ENCODE measurements at places on chromosomes 2 and 18.

- no peak for DNase-seq
These were observed 4.9 kb downstream of the CYP26B1 start for GRCh38 chr2:72142570-72143440.

GRCh38 chr2:218168016-218168415, 1.3 kb upstream of the CXCR1 start:
- no peak for DNase-seq

DNA sequence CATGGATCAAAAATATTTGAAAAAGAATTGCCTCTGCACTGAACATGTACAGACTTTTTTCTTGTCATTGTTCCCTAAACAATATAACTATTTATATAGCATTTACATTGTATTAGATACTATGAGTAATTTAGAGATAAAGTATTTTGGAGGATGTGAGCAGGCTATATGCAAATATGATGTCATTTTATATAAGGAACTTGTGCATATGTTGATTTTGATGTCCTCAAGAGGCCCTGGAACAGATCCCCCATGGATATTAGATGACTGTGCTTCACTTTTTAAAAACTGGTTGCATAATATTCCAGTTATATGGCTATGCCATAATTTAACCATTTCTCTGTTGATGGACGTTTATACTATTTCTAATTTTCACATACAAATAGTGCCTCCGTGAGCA, 16.5 kb downstream of the LCLAT1 start:
- no peak for DNase-seq

DNA sequence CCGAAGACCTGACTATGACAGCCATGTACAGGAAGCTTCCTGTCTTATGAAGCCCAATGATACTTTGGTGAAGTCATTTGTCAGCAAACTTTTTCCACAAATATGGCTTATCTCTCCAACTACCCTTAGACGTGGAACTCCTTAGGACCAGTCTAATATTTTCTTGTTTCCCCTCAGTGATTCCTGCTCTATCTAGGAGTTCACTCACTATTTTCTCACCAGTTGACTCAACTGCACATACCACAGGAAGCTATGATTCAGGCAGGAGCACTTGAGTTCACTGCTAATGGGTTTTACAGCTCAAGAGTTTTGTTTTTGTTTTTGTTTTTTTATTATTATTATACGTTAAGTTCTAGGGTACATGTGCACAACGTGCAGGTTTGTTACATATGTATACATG, 109.3 kb downstream of the ANTXR1 start:
- DNase-seq = no peak

DNA sequence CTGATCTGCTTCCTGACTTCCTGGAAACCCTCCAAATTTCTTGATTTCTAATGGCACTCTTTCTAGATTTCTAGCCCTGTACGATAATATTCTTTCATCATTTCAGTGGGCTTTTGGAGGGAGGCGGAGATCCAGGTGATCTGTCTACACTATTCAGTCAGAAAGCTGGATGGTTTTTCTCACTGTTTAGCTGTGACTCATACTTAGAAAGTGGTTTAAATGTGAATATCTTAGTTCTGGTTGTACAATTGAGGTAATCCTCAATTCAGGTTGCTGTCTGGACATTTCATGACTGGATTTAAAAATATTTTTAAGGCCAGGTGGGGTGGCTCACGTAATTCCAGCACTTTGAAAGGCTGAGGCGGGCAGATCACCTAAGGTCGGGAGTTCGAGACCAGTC, 20.8 kb downstream of the SEH1L start:
- DNase-seq = no peak

DNA sequence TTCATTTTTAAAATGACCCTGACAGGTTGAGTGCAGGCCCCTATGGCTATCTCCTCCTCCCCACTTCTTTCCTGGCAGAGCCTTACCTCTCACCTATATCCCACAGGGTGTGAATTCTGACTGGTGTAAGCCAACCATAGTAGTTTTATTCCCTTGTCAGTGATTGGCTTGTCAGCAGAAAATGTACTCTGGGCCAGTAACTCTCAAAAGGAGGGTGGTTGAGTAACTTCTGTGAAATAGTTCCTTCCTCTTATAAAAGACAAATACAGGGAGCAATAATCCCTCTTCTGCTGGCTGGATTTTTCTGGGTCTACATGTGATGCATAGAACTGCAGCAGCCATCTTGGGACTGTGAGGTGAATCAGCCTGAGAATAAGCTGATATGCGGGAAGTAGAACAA, 83.4 kb downstream of the RAPH1 start:
- no peak for DNase-seq

DNA sequence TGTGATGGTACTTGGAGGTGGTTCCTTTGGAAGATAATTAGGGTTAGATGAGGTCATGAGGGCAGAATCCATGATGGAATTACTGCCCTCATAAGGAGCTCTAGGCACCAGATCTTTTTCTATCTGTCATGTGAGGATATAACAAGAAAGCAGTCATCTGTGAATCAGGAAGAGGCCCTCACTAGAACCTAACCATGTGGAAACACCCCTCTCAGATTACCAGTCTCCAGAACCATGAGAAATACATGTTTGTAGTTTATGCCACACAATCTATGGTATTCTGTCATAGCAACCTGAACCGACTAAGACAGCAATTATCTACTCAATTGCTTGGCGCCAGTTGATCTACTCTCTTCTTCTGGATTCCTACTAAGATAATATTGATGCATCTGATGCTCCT, 2.4 kb upstream of the SERPINB10 start:
- no peak for DNase-seq
